ENCODE measurements at places on chromosomes 16 and 17.
A peak's percentile ranks its signal among the peaks of the same experiment; 100 is the strongest.

- no peak for DNase-seq
Observed at GRCh38 chr17:15454346-15454745, 13.1 kb downstream of the CDRT4 start.

GRCh38 chr17:13776027-13776551, 174.4 kb upstream of the HS3ST3A1 start:
- DNase-seq: no peak

GRCh38 chr17:64449545-64449944, 630 bp downstream of the MILR1 start:
- no peak for DNase-seq

- DNase-seq: no peak
Observed at GRCh38 chr17:8696906-8697305, 47.7 kb downstream of the CCDC42 start.

DNA sequence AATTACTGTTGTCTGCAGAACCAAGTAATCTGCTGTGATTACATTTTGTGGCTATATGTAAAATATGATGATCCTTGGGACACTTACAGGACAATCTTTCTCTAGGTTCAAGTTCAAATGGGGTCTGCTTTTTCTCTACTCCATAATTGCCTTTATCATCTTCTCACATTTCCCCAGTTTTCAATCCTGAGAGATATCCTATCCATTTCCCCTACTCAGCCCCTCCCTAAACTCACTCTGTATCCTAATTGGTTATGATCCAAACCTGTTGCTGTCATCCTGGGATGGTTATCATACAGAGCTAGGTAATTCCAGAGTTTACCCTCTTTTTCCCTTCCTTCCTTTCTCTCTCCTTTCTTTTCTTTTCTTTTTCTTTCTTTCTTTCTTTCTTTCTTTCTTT, 100.5 kb upstream of the ELAC2 start:
- no peak for DNase-seq

GRCh38 chr16:84508502-84508901, 4.0 kb upstream of the MEAK7 start:
- no peak for DNase-seq

- no peak for DNase-seq
Observed at GRCh38 chr16:68073902-68074760, 11.0 kb upstream of the NFATC3 start.

DNA sequence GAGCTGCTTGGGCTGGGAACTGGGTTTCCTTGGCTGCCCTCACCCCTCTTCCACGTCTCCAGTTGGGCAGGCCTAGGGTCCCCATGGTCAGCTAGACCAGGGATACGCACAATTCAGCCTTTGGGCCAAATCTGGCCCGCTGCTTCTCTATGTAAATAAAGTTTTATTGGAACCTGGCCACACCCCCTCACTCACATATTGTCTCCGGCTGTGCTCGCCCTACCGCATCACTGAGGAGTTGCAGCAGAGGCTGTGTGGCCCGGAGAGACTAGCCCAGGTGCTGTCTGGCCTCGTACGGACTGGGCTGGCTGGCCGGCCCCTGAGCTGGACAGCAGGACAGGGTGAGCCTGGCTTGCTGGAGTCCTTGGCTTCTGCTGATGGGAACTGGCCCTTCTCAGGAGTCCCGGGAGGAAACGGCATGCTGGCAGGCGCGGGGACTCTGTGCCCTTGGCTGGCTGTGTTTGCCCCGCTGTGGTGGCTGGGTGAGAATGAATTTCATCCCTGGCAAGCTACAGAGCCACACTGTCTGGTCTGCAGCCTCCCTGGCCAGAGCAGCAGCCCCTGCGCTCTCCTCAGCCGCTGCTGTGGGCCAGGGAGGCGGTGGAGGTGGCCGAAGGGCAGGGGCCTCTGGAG, 82.0 kb downstream of the ENGASE start:
- DNase-seq: no peak

DNA sequence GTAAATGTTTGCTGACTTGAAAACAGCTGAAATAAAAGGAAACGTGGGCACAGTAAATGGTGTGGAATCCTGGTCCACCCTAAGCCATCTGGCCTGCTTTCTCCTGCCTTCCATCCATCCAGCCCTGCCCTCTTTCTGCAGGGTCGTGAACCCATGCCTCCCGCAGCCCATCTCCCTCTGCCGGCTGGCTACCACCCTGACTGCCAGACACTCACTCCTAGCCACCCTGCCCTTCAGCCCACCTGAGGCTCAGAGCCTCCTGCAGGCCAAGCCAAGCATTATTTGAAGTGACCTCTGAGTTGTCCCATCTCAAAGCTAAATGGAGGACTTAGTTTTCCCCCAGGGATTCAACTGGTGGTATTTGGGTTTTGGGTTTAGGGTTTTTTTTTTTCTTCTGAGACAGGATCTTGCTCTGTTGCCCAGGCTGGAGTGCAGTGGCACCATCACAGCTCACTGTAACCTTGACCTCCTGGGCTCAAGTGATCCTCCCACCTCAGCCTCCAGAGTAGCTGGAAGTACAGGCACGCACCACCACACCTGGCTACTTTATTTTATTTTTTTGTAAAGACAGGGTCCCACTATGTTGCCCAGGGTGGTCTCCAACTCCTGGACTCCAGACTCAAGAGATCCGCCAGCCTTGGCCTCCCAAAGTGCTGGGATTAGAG, 8.4 kb downstream of the ZDHHC1 start:
- DNase-seq: no peak

DNA sequence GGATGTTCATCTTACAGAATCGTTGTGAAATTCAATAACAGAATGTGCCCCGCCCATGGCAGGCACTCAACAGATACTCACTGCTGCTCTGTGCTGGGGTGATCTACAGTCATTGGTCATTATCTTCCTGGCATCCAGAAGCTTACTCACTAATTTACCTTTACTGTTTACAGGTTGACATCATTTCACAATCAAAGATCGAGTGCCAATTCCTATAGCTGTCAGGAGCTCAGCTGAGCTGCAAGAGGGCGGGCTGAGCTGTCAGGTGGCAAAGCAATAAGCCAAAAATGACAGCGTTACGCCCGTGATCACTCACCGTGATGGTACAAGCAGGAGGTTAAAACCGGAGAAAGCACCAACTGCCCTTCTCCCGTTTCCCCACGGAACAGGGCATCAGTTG, 51.2 kb downstream of the LITAF start:
- DNase-seq: no peak

- no peak for DNase-seq
Observed at GRCh38 chr17:63519116-63519881, 3.9 kb upstream of the KCNH6 start.

DNA sequence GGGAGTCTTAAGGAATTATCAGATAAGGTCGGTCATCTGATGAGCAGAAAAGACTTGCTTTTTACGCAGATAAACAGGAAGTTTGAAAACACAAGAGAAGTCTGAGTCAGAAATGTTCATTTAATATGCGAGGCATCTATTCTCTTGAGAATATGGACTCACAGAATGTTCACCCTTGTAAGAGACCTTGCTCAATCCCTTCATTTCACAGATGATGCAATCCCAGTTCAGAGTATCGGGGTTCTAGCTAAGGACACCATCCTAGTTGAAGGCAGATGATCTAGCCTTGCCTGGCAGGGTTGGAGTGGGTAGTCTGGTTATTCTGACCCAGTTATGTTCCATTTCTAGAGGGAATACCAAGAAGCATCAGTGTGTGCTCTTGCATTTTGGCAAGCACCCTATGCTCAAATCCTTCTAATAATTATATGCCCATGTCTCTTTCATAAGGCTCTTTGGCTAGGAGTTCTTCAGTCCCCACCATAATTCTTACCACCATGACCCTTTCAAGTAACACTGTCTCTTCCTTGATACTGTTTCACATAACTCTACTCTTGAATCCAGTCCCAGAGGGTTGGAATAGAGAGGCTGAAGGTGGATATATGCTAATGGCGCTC, 42.5 kb downstream of the YPEL2 start:
- DNase-seq: no peak

DNA sequence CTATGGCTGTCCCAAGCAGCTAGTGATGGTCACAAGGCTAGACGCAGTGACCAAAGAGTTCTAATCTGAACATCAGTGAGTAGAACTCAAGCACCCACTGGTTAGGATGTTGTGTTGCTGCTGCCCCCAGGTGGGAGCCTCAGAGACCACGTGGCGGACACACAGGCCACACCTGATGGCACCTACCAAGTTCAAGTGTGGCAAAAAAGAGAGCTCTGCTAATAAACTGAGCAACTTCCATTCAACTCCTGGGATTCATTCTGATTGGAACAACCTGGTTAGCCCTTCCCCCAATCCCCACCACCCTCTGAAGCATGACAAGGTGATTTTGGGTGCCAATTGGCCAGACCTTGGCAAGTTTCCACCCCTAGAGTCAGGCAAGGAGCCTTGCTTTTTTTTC, 3.5 kb upstream of the LCMT1 start:
- DNase-seq: no peak

GRCh38 chr17:17819561-17819995, 17.2 kb downstream of the SREBF1 start:
- DNase-seq: peak; percentile 81

- no peak for DNase-seq
Observed at GRCh38 chr17:75099881-75100595, 9.7 kb upstream of the ARMC7 start.

DNA sequence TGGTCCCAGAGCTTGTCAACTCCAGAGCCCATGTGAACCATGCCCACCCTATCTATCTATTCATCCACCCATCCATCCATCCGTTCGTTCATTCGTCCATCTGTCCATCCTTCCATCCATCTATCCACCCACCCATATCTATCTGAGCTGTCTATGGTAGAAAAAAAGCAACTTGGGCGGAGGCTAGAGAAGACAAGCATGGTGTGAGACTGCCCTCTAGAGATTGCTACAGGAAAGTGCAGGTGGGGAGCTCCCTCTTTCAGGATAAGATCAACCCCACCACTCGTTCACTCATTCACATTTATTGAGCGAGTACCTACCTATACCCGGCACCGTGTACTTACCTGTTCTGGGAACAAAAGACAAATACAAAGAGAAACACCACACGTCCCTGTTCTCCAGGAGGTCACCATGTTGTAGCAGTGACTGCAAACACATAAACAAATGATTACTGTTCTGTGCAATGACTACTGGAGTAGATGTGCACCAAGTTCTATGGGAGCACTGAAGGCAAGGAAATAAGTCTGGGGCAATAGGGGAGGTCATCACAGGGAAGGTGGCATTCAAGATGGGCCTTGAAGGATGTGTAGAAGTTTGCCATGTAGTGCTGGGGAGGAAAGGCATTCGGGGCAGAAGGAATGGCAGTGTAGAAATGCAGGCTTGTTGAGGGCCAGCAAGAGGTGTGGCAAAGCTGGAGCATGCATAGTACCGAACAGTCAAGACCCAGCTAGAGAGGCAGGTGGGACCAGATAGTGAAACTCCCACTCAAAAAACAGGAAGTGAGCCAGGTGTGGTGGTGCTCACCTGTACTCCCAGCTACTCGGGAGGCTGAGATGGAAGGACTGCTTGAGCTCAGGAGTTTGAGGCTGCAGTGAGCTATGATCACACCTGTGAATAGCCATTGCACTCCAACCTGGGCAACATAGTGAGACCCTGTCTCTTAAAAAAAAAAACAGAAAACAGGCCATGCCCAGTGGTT, 13.4 kb upstream of the ATP5MC1 start:
- peak; percentile 14 for DNase-seq
